ENCODE measurements at places on chromosomes 2 and 18. TPM values are rescaled to one million over a fixed set of nuclear protein-coding genes. Genes with fewer than 3 reads are reported as not detected.

The ABCA12 gene
- total RNA-seq: 0.23 TPM

The MOGAT1 gene
- not detected for total RNA-seq

The KIAA2012 gene
- total RNA-seq: 2.5 TPM

The TTC21B gene
- total RNA-seq: 71.3 TPM

The NRP2 gene
- 67.8 TPM for total RNA-seq

The RNF144A gene
- 52.8 TPM for total RNA-seq

The HAUS1 gene
- total RNA-seq: 30.4 TPM

The COBLL1 gene
- total RNA-seq: 13.1 TPM

The TSPYL6 gene
- 0.23 TPM for total RNA-seq

The CSRNP3 gene
- total RNA-seq: 255 TPM

The CIDEA gene
- not detected for total RNA-seq

The MZT2B gene
- total RNA-seq: 85.1 TPM

The PLGLB2 gene
- 1.6 TPM for total RNA-seq

The RTP5 gene
- total RNA-seq: 13.8 TPM

The TUBB8B gene
- total RNA-seq: 0.69 TPM

The SLC4A3 gene
- total RNA-seq: 50.5 TPM

The DSG4 gene
- total RNA-seq: not detected

The AMER3 gene
- total RNA-seq: 33.7 TPM

The SLC9A4 gene
- 0.69 TPM for total RNA-seq

Measured in diencephalon (tissue), 1 donor.